ENCODE measurements at places on chromosomes 3 and 15.

DNA sequence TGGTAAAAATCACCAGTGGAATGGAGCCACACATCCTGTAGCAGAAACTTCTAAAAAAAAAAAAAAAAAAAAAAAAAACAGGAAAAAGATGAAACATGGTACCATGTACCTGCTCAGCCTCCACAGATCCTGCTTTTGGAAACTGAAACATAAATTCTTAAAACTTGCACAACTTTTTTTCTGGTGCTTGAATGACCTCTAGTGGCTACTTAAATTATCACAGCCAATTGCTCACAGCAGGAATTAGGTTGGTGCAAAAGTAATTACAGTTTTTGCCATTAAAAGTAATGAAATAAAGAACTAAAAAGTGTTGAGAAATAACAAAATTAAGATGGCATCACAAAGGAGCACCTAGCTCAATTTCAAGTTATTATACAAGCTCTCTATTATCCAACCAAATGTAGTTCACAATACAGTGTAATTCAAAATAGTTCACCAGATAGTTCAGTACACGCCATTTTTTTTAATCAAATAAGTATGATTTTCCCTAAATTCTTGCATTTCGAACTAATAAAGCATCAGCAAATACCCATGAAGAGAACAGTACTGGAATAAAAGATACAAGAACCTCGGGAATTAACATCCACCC, 80.6 kb downstream of the ULK4 start:
- DNase-seq, result peak; percentile 18

DNA sequence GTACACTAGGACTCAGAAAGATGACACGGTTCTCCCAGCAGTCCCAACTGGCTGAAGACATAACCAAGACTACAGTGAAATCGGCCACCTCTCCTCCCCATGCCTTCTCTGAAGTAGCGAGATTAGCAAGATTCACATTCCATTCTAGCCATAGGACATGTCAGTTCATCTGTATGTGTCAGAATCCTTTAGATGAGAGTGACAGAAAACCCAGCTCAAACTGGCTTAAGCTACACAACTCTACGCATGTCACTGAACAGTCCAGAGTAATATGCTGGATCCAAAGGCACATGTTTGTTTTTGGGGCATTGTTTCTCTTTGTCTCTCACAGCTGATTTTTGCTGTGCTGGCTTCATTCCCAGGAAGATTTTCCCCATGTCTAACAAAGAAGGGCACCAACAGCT, 75.8 kb downstream of the RARB start:
- DNase-seq, result no peak

- DNase-seq, result no peak
These were observed 49.5 kb upstream of the SEC13 start for GRCh38 chr3:10370429-10370828.

DNA sequence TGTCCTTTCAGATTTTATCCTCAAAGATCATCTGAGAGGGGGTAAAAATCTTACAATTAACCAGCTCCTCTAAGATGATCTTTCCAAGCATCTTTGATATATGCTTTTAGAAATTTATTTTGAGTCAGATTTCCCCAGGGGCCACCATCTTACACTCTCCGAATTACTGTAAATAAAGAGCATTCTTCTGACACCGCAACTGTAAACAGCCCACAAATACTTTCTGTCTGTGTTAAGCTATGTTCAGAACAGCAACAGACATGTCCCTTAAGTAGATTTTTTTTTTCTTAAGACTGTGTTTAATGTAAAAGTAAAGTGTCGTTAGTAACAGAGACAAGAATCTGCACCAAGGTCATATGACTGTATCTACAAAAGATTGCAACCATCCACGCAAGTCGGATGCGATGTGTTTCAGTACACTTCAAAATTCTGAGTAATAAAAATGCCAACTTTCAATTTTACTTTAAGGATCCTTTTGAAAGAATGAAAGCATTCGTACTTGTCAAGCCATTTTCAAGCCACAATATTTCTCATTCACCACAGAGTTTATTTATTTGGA, 159.0 kb upstream of the KCNH8 start:
- no peak for DNase-seq
